ENCODE measurements at places on chromosomes 16 and 17.

DNA sequence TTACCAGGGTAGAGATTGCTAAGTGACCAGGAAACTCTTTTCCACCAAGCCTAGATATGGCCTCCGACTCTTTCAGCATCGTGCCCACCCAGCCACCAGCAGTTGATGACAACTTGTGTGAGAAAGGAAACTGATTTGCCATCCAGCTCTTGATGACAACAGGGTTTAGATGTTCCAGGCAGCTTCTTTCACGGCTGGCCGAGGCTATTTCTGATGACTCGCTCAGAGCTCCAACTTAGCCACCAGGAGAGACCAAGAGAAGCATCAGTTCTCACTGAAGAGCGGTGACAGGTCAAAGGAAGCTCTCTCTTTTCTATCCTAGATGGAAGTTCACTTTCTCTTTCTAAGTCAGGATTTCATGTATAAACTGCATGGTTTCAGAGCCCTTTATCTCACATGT lies 61.2 kb downstream of the MPHOSPH6 start:
- DNase-seq, result no peak

GRCh38 chr16:23391381-23392222 lies 61.4 kb downstream of the COG7 start:
- DNase-seq, result no peak

DNA sequence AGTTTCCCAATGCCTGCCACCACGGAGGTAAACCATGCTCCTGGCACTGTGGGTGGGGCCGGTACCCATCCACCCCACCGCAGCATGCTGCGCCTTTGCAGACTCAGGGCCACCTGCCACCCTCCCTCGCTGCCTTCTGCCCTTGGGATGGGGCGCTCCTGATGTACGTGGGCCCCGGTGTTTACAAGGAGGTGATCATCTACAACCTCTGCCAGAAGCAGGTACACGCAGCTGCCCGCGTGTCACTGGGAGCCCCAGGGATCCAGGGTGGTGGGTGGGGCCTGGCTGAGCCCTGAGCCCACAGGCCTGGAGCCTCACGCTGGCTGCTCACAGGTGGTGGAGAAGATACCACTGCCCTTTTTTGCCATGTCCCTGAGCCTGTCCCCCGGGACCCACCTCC lies 1.4 kb upstream of the RHOT2 start:
- no peak for DNase-seq

DNA sequence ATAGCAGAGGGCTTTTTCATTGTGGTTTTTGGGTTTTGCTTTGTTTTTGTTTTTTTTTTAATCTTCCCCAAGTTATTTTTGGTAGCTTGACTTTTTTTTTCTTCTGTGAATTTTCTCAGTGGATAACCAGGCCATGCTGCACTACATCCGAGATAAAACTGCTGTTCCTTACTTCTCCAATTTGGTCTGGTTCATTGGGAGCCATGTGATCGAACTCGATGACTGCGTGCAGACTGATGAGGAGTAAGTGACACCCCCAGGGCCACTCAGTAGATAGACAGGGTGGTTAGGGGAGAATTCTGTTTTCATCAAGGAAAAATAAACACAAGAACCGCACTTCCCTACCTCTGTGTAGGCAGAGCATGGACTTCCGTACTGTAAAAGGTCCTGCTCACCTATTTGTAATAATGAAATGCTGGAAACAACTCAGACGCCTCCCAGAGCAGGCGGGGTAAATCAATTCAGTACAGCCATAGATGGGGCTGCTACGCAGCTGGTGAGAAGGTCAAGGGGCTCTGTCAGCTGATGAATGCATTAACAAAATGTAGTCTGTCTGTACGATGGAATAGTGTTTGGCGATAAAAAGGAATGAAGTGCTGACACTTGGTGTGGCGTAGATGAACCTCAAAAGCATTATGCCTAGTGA lies 28.6 kb downstream of the CLEC16A start:
- DNase-seq, result no peak

DNA sequence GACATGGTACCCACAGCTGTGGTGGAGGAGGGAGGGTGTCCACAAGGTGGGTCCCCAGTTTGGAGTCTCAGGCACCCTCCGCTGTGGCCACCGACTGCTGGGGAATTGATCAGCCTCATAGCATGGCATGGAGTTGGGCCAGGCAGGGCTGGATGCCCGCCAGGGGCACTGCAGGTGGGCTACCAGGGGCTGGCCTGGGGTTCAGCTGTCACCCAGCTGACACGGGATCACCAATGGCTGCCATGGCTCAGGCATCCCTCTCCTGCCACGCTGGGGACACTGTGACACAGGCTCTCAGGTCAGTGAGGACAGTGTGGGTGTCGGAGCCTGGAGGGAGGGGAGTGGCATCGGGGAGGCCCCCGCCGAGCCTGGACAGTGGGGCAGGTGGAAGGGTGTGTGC lies 19.8 kb upstream of the SSTR5 start:
- DNase-seq, result no peak

DNA sequence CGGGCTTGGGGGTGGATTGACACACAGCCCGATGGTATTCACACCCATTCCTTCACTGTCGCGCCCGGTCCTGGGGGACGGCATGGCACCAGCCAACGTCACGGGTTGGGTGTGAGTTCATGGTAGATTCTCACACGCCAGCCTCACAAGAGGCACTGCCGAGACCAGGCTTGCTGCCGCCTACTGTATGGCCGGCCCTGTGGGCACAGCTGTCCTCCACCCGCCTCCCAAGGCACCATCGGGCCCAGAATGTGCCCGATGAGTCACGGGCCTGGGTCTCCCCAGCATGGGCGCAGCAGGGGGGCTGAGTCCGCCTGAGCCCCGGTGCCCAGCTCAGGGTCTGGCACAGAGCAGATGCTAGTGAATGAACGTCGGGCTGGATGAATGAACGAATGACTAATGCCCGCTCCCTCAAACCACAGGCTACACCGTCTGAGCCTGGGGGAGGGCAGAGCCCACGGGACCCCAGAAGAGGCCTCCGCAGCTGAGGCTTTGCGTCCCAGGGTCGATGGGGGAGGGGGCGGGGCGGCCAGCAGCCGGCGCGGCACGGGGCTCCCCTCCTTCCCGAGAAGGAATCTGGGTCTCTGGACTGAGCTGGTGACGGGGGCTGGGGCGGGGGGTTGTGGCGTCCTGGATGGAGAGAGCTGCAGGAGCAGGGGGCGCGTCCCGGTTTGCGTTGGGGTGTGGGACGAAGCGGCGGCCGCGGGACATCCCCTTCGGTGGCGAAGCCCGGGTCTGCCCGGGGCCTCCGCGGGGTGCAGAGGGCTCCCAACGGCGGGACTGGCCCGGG lies 829 bp downstream of the PITPNM3 start:
- no peak for DNase-seq

DNA sequence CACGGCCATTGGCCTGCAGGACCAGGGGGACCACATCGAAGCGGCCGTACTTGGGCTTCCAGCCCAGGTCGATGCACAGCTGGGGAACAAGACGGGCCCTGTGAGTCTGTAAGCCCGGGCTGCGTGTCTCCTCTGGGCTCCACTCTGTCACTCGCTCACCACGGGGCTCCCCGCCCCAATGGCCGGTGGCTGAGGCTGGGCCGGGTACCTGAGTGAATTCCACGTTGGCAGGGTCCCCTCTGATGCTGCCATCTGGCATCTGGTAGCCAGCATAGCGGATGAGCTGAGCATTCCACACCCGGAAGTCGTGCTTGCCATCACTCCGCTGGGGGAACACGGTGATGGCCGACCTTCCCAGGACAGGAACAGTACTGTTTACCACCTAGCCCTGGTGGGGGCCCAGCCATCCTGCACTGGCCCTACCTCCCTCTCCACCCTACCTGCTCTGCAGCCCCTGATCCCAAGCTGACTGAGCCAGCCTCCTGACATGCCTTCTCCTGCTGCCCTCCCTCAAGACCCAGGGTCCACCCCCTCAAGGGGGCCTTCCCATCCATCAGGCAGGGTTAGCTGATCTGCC lies 19.4 kb downstream of the NOS2 start:
- no peak for DNase-seq

- no peak for DNase-seq
These were observed 121.4 kb downstream of the C16orf78 start for GRCh38 chr16:49494891-49495566.

GRCh38 chr17:64707050-64707591 lies 45.0 kb upstream of the SMURF2 start:
- DNase-seq, result peak; percentile 19

DNA sequence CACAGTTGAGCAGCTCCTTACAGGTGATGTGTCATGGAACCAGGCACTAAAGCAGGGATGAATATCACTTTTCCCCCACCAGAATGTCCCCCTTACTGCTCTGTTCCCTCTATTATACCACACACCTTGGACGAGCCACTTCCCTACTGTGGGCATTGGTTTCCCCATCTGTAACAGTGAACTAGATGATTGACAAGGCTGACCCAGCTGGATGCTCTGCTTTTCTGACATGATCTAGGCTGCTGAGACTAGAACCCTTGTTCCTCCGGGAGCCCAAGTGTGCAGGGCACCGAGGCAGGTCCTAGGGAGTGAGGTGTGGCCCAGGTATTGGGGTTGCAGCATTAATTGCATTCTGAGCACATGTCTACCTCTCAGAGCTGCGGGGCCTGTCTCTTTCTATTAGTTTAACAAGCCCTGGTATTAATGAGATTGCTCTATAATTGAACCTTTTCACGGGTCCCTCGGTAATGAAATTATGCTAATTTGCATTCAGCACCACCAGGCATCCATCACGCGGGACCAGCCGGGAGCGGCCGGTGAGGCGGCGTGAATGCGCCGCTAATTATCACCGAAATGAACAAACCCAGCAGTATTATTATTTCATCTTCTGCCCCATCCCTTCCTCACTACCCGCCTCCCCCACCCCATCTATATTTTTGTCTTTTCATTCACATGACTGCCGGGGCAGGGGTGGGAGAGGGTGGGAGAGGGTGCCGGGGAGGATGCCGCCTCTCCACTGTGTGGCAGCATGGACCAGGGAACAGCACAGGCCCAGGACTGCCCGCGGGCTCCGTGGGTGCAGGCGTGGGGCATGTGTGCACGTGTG lies 121.1 kb downstream of the CYLD start:
- DNase-seq, result no peak
